Activated T-cell treated with anti-CD3 and anti-CD28 coated beads, Interleukin-2, amount 50 U/mL, for 1 hour (primary cell): ENCODE measurements at places on chromosomes 5 and 9.

DNA sequence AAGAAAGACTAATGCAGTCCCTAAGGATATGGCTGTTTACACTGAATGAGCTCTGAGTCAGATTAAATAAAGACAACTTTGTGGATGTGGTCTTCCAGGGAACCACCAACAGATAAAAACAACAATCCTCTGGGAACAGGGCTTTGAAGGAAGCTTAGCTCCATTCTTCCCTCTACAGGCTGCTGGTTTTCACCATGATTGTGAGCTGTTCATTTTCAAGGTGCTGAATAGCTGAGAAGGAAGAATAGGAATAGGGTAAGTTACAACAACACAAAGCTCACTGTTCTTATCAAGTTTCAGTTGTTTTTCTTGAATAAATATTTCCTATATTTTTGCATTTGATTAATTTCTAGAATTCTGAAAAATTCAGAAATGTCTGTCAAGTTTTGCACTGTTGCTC lies 25.9 kb upstream of the PTAR1 start:
- no peak for DNase-seq

DNA sequence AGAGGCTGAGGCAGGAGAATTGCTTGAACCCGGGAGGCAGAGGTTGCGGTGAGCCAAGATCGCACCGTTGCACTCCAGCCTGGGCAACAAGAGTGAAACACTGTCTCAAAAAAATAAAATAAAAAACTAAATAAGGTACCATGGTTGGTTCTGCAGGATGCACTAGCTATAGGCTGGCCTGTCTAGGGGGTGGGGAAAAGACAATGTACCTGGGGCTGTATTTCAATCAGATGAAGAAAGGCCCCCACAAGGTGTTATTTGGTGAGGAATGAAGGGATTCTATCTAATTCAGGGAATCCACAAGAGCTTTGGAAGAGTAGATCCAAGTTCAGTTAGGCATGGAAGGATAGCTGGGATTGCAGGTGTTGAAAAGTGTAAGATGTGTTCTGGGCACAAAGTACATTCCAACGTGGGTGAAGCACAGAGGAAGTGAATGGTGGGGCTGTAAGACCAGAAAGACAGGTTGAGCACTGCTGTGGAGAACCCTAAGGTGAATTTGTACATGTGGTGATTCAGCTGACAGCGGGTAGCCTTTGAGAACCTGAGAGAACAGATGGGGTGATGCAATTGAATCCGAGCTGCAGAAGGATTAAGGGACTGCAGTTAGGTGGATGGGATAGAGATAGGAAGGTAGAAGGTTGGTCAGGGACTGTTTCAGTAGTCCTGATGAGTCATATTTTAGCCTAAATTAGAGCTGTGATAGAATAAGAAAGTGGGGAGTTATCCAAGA lies 71.8 kb downstream of the CAST start:
- DNase-seq: no peak

- DNase-seq: peak; percentile 42
Observed at GRCh38 chr9:129236441-129237145, 58.5 kb upstream of the IER5L start.

- DNase-seq: no peak
Observed at GRCh38 chr9:135850737-135851136, 56.6 kb downstream of the CAMSAP1 start.

GRCh38 chr5:29697278-29697677 lies 1496.2 kb upstream of the CDH6 start:
- no peak for DNase-seq

- DNase-seq: no peak
Observed at GRCh38 chr5:18158166-18158565, 523.9 kb downstream of the TAF11L14 start.

DNA sequence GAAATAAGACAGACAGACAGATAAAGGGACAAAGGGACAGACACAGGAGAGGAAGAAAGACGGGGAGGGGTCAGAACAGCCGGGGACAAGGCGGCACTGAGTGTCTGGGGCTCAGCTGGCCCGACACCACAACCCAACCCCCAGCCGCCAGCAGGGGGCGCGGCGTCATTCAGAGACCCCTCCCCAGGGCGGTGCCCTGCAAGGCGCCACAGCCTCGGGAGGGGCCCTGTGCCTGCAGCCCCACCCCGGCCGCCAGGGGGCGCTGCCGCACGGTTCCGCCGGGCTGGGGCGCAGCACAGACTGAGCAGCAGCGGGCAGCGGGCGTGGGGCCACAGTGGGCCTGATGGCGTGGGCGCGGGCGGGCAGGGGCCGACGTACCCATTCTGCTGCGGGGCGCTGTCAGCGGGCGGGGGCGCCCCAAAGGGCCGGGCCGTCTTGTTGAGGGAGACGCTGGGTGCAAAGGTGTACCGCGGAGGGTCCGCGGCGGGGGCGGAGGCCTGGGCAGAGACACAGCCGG lies 5.9 kb downstream of the PDLIM7 start:
- DNase-seq: no peak

DNA sequence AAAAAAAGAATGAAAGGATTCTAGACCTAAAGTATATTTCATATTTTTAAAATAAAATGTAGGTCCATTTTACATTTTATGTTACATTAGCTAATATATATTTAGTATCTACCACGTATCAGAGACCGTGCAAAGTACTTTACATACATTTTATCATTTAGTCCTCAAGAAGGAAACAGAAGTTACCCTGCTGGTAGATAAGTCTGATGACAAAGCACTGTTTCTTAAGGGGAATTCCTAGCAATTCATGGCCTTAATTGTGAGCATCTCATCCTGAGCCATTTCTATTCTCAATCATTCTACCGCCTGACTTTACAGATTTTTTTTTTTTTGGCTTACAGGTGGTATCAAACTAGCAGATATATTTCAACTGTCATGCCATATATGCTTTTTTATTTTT lies 367.7 kb downstream of the PRELID2 start:
- DNase-seq: no peak

- DNase-seq: no peak
Observed at GRCh38 chr5:128927644-128928043, 37.6 kb upstream of the SLC27A6 start.

DNA sequence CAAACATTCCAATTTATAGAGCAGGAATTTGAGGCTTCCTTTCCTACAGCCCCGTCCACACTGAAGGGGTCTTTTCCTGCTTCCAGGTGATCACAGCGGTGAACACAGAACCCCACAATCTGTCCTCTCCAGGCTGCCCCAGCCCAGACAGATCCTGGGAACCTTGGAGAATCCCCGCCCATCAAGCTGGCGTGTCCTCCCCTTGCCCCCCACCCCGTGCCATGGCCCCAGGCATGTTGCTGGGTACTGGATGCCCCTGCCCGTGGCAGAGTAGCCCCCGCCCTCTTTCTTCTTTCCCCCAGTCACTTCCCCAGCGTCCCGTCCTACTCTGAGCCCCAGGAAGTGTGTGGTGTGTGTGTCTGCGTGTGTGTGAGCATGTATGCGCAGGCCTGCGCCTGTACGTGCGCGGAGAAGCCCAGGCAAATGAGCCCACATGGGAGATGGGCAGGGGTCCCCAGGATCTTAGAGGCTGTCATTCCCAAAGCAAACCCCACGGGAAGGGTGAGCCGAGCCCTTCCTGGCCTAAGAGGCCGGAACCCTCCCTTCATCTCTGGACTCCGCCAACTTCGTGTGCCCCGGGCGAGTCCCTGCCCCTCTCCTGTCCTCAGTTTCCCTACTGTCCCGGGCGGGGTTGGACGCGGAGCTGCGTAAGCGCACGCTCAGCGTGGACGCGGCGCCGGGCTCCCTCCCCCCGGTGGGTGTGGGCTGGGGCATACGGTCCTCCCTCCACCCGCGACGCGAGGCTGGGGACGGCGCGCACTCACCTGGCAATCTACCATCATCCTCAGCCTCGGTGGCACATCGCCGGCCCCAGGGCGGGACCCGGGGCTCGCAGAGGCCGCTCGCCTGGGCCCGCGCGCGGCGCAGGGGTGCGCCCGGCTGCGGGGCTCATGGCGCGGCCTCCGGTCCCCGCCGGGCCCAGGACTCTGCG lies 15.2 kb downstream of the GBGT1 start:
- DNase-seq: peak; percentile 69

- no peak for DNase-seq
Observed at GRCh38 chr5:175582697-175583096, 75.2 kb upstream of the HRH2 start.

GRCh38 chr9:104826079-104826775 lies 62.3 kb downstream of the NIPSNAP3B start:
- no peak for DNase-seq

GRCh38 chr5:166430491-166431319 lies 1860.7 kb upstream of the WWC1 start:
- no peak for DNase-seq

DNA sequence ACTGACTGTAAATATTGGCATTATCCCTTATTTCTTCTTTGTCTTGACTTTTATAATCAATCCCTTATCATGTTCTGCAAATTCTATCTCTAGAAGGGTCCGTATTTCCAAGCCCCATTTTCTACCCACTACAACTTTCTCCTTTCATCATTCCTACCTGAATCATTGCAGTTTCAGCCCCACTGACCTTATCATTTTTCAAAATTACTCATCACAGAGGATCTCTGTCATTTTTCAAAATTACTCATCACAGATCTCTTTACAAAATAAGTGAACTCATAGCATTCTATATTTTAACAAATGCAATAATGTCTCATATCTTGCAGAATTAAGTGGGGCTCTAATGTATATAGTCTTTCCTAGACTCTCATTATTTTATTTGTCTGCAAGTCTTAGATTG lies 256.9 kb upstream of the COX7C start:
- no peak for DNase-seq

GRCh38 chr9:97307500-97308163 lies at the start of gene CCDC180:
TSS of gene CCDC180 (plus strand) at chr9:97307659. CDS start at chr9:97308064, 405 bp downstream.
- DNase-seq: no peak

- DNase-seq: no peak
Observed at GRCh38 chr5:93161661-93162654, 419.1 kb downstream of the NR2F1-AS1 start.

- no peak for DNase-seq
Observed at GRCh38 chr5:36611520-36612274, 5.3 kb downstream of the SLC1A3 start.

- DNase-seq: no peak
Observed at GRCh38 chr9:6090277-6091210, 75.1 kb upstream of the RANBP6 start.

DNA sequence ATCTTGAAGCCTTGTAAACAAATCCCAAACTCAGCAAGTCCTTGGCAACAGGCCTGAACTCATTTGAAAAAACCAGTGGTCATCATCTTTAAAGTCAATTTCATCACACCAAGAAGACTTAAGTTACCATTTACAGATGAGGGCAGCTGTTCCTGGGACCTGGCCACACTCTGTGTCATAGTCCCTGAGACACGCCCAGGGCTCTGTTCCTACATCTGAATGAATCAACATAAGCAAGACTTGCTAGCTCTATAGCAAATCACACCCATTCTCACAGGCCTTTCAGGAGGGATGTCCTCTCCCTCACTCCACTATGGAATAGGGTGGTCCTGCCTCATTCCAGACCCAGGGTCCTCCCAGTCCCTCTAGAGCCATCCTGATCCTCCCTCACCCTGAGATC lies 142.8 kb downstream of the NSG2 start:
- no peak for DNase-seq

- no peak for DNase-seq
Observed at GRCh38 chr5:143955141-143955540, 143.2 kb downstream of the HMHB1 start.

GRCh38 chr9:79883073-79883645 lies 311.4 kb downstream of the TLE4 start:
- DNase-seq: peak; percentile 27

GRCh38 chr9:6399071-6399470 lies 13.9 kb upstream of the UHRF2 start:
- DNase-seq: no peak

- no peak for DNase-seq
Observed at GRCh38 chr9:5622016-5622415, 6.9 kb upstream of the RIC1 start.

- DNase-seq: no peak
Observed at GRCh38 chr9:93776256-93776655, 178.9 kb downstream of the BARX1 start.

DNA sequence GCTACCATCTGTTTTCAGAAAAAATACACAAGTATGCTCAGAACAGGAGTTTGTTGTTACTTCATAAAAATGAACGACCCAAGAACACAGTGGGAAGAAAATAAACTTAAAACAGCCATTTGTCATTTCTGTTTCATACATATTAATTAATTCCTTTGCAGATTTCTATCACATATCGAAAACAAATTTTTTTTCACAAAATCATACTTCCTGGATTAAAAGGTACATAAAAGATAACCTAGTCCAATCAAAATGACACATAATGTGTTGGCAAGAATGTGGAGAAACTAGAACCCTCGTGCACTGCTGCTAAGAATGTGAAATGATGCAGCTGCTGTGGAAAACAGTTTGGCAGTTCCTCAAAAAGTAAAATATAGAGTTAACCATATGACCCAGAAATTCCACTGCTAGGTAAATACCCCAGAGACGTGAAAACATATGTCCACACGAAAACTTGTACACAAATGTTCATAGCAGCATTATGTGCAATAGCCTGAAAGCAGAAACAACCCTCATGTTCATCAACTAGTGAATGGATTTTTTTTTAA lies 46.0 kb downstream of the MYO10 start:
- no peak for DNase-seq

DNA sequence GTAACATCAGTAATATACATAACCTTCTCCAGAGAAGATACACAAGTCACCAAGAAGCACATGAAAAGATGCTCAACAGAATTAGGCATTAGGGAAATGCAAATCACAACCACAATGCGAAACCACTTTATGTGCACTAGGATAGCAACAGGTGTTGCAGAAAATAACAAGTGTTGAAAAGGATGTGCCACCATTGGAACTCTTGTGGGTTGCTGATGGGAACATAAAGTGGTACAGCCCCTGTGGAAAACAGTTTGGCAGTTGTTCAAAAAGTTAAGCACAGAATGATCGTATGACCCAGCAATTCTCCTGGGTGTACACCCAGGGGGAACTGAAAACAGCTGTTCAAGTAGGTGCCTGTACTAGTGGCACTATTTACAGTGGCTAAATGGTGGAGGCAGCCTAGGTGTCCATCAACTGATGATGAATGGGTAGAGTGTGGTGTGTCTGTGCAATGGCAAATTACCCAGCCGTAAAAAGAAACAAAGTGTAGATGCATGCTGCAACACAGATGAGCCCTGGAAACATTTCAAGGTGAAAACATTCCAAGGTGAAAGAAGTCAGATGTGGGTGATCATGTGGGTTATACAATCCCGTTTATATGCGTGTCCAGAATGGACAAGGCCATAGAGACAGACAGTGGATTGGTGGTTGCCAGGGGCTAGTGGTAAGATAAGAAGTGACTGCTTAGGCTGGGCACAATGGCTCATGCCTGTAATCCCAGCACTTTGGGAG lies 27.2 kb downstream of the CCDC69 start:
- no peak for DNase-seq

DNA sequence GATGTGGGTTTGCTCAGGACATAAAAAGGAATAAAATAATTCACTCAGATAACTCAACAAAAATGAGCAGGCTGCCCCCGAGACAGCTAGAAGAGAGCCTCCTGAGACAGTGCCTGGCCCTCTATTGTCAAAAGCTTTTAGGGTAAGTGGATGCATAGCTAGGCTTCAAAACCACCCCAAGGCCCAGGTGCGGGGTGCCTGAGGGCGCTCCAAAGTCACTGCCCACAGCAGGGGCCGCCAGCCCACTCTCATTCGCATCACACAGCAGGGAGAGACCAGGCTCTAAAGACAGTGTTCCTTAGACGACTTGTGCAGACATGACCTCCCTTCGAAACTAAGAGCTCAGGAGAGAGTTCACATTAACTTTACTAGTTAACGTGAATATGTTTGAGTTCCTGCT lies 271.5 kb downstream of the FSTL4 start:
- no peak for DNase-seq
